ENCODE measurements at places on chromosomes 3 and 15.
A peak's percentile ranks its signal among the peaks of the same experiment; 100 is the strongest.

DNA sequence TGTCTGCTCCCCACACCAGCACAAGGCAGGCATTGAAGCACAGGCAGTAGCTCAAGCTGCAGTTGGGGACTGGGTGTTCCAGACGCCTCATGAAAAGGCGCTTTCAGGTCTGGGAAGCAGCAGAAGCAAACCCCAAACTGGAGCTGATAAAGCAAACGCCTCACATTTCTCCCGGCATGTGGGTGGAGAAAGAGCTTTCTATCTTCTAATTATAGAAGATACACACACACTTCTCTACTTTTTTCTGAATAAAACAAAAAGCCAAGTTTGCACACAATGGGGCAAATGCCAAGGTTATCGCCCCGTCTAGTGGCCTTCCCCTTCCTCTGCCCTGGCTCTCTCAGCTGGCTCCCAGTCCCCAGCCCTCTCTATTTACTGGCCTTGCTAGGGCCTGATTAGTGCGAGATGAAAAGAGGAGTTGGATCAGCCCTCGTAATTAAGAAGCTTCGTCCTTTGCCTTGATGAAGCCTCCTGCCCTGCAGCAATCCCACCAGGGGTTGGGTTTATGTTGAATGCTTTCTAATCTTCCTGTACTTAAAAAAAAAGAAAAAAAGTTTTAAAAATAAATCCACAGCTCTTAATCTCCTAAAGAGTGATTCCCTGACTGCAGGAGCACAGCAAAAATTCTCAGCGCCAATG, 120.2 kb downstream of the MEGF11 start:
- no peak for DNase-seq

GRCh38 chr3:12932347-12932746, 91.0 kb upstream of the RPL32 start:
- no peak for DNase-seq

DNA sequence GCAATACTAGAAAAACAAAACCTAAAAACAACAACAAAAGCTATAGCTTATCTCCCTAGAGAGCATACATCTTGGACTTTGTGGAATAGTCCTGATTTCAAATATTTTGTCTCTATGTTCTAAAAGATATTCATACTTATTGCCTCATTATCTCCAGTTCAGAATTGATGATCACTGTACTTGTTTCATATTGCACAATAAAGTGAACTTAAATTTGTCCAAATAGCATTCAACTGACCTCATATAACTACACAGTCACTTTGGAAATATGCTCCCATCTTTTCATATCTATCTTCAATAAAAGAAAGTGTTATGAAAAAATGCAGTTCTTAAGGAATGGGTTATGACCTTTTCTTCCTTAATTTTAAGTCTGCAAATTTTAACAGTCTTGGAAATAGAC, 228.6 kb upstream of the CMC1 start:
- no peak for DNase-seq

DNA sequence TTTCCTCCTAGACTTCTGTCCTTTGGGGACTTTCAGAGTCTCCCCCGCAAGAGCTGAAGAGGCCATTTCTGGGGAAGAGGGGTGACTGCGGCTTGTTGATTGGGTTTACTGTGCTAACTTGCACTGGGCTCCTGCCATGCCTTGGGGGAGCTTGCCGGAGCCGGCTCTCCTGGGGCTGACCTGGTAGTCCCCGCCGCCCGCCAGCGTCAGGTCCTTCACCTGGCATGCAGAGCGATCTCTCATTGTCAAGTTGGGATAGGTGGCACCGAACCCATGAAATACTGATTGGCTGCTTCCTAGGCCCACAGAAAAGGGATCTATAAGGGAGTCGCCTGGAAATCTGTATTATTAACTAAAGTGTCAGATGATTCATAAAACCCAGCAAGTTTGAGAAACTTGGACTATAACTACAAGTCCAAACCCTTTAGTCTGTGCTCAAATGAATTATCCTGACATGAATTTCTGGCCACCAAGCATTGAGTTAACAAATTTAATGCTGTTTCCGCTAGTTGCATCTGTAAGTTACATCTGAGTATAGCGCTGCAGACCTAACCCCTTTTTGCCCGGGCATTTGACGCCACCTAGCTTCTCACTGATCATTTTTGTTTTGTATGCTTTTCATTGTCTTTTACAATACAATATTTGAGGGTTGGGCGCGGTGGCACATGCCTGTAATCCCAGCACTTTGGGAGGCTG, 607 bp upstream of the IMP3 start:
- DNase-seq: no peak

DNA sequence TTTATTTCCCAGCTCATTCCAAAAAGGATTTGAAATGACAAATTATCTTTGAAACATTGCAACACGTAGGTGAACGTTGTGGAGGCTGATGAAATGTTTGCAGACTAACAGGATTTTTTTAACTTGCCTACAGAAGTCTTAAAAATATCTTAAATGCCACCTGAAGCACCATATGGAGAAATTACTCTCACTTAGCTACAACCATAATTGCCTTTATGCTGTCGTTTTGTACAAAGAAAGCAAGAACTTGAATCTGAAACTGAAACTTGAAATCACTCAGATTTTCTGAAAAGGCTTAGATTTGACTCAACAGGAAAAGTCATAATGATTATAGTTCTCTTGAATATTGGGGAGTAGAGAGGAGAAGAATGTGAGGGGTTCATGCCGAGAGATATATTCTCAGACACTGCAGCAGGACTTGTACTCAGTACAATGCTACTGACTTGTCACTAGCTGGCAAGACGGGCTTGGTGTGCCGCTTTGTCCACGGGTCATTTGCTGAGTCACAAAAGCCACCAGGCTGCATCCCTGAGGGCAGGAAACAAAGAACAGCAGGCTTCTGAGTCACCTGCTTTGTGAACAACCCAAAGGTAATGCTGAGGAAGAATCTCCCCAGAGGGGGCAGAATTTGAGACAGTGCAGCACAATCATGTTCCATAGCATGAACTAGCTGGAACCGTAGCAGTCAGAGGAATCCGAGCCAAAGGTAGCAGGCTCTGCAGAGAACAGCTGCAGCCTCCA, 7.1 kb upstream of the FMN1 start:
- no peak for DNase-seq

GRCh38 chr3:108834551-108834950, 12.0 kb downstream of the TRAT1 start:
- DNase-seq: no peak

GRCh38 chr3:52498137-52499054, 3.3 kb downstream of the STAB1 start:
- DNase-seq: peak; percentile 64

- no peak for DNase-seq
Observed at GRCh38 chr3:39935261-39935660, 125.9 kb downstream of the MYRIP start.

DNA sequence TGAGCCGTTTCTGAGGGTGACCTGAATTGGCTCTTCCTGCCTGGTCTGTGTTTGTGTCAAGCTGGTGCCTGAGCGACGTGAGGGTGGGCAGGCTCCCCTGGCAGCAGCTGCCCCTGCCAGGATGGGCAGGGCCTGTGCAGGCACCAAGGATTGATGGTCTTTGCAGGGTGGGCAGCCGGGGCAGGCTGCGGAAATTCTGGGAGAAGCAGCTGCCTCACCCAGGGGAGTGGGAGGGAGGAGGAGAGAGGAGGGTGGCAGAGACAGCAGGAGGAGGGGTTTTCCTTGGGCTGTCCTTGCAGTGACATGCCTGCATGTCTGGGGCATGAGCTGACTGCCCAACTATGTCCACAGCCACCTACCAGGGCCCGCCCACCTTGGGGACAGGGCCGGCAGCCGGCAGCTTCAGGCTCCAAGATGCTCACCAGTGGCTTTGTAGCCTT, 27.9 kb upstream of the SLC6A6 start:
- peak; percentile 64 for DNase-seq

GRCh38 chr3:178930116-178930515, 141.5 kb downstream of the ZMAT3 start:
- DNase-seq: no peak

DNA sequence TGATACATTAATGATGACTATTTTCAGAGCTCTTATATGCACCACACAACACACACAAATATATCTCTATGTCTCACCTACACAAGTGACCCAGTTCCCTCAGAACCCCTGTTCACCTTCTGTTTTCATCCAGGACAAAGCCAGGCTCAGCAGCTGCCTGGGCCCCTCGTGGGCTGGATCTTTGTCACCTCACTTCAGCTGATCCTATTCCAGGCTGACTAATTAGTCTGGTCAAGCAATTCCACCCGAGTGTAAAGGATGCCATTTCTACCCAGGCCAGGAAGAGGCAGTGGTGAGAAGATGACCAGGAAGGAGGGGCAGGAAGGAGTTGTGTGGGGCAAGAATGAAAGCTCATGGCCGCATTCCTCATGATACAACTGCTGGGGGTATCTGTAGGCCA, 62.3 kb downstream of the DHX30 start:
- DNase-seq: no peak

DNA sequence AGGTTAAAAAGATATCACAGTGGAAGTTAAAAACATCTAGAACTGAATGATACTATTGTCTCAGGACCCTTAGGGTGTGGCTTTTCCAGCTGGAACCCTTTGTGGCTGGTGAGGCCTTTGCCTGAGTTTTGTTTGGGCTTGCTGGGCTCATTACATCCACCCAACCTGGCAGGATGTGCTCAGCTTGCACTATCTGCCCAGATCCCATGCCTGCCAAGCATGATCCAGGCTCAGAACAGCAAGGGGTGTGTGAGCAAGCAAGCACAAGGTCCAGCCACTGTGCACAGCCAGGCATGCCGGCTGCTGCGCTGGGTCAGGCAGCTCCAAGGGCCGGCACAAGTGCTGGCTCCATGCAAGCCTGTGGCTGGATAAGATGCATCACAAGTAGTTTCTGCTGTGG, 512.7 kb upstream of the CDIN1 start:
- no peak for DNase-seq

DNA sequence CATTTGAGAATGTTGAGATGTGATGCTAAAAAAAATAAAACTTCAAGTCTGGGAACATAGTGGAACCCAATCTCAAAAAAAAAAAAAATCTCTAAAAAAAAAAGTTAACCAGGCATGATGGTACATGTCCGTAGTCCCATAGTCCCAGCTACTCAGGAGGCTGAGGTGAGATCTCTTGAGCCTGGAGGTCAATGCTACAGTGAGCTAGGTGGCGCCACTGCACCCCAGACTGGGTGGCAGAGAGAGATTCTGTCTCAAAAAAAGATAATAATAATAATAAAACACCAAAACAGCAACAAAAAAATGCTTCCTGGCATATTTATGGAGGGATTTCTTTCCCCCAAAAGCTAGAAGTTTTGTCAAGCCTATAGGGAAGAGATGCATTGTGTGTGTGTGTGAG, 361.6 kb downstream of the ROBO1 start:
- DNase-seq: no peak

GRCh38 chr3:107962946-107963345, 127.9 kb downstream of the CD47 start:
- no peak for DNase-seq

- peak; percentile 68 for DNase-seq
Observed at GRCh38 chr15:89383365-89384175, 48.9 kb upstream of the POLG start.

DNA sequence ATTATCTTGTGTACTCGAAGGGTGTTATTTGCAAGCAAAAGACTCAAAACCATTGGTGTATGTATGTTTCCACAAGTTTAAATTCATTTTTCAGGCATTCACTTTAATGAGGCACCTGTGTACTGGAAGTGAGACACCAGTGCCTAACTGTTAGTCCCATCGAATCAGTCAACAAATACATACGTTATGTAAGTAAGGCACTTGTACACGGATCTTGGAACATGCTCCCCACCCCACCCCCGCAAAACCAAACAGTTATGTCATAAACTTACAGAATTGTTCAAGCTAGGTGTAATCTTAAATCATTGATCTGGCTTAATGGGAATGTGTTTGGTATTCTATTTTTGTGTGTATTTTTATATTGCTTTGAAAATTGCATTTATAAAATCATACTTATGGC, 17.1 kb downstream of the LRRC28 start:
- no peak for DNase-seq

DNA sequence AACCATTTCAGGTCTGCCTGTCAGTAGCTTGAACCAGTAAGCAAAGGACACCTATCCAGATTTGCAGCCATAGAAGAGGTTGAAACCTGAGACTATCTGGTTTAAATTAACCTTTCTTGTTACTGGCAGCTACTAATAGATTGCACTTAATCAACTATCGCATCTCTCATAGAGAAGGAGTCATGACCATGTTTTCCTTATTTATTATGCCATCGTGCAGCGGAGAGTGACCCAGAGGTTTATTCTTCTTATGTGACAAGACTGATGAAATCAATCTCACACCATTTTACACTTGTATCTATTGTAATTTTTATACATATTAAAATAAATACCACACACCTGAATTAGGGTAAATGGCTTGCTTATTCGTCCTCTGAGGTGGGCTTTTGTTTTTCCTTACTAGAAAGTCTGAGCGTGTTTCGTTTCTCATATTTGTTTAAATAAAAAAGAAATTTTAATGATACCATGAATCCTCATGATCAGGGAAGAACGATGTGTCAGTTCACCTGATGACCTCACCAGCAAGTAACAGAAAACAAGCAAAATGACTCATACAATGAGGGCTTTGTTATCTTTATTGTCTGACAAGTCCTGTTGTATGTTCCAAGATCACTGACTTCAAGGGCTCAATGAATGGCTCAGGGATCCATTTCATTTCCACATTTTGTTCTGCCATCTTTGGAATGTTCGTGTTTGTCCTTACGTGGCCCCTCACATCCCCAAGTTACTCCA, 379.5 kb upstream of the DPH6 start:
- no peak for DNase-seq

DNA sequence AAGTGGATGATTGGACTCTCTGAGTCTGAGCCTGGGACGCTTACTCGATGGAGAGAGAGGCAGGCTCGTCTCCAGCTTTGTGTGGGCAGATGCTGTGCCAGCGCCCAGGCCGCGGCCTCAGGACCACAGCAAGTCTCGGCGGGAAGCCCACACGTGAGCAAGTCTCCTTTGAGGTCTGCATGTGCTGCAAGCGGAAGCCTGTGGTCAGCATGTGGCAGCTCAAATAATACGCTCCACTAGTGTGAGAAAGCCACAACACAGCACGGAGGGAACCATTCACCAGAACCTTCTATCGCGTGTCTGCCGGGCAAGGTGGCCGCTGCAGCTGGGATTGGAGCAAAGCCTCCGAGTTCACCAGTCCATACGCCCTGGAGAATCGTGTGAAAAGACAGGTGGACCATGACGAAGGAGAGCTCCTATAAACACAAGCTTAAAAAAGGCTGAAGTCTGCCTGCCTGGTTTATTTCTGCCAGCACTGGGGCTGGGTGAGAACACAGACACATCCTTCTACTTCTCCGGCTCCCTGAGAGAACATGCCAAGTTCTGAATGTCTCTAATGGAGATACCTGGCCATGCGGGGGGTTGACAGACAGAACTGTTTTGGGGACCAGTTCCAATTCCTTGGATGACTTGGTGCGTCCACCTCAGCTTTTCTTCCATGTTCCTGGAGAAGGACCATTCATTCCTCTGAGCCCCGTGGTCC, 82.0 kb upstream of the LRIG1 start:
- DNase-seq: no peak

GRCh38 chr3:142053244-142053643, 96.1 kb downstream of the TFDP2 start:
- DNase-seq: no peak

DNA sequence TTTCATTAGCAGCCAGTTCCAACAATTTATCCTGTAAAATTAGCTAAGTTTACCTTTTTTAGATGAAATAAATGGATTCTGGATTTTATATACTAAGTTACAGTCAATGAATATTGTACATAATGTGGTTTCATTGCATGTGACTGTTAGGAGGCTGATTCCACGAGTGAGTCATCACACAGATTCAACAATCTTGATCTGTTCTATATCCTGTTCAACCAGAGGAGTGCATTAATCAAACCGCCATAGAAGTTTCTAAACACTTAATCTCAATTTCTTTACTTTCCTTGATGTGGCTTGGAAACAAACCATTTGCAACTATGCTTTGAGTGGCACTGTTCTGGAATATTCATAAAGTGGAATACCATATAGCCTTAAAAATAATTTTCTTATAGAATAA, 15.3 kb downstream of the DNAJC13 start:
- DNase-seq: no peak
